Kasumi-1 (cell line): ENCODE measurements at places on chromosomes 13 and 19.

GRCh38 chr13:62684359-62684758 lies 1268.7 kb upstream of the PCDH20 start:
- DNase-seq: no peak

GRCh38 chr13:52869621-52870020 lies 21.2 kb upstream of the PCDH8 start:
- DNase-seq: no peak

DNA sequence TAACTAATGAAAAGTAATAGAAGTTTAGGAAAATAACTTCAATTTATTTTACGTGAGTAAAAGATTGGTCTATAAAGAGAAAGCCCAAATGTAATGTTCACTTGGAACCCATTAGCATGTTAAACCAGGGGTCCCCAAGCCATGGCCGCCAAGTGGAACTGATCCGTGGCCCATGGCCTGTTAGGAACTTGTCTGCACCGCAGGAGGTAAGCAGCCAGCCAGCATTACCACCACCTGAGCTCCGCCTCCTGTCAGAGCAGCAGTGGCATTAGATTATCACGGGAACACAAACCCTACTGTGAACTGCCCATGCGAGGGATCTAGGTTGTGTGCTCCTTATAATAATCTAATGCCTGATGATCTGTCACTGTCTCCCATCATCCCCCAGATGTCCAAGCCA lies 818.7 kb upstream of the GPC6 start:
- no peak for DNase-seq

- DNase-seq: no peak
These were observed 69.5 kb downstream of the TNFRSF19 start for GRCh38 chr13:23639674-23640073.

DNA sequence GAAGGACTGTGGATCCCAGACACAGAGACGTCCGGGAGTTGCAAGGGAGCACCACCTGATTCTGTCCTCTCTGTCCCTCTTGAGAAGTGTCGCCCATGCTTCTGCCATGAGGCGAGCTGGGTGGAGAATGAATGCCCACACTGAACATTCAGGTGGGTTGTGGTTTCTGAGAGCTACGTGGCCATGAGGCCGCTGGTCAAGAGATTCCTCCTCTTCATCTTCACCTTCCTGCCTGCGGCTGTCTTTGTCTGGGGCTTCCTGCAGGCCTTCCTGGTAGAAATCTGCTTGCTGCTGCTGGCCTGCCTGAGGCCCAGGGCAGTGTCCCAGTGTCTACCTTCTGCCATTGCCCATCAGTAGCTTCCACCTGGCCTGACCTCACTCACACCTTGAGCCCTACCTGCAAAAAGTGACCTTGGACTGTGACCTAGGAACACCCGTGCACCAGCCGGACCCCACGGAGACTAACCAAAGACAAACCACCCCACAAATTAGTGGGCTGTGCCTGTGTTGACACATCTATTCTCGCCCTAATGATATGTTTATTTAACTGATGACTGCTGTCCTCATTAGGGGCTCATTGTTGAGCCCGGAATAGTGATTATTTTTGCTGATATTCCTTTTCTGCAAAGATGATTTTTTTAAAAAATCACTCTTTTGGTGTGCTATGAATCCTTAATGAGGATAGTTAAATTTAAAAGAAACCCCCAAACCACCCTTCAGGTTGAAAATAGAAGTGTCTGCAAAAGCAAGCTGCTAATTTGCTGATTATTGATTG lies 38.7 kb upstream of the ZNF536 start:
- no peak for DNase-seq

DNA sequence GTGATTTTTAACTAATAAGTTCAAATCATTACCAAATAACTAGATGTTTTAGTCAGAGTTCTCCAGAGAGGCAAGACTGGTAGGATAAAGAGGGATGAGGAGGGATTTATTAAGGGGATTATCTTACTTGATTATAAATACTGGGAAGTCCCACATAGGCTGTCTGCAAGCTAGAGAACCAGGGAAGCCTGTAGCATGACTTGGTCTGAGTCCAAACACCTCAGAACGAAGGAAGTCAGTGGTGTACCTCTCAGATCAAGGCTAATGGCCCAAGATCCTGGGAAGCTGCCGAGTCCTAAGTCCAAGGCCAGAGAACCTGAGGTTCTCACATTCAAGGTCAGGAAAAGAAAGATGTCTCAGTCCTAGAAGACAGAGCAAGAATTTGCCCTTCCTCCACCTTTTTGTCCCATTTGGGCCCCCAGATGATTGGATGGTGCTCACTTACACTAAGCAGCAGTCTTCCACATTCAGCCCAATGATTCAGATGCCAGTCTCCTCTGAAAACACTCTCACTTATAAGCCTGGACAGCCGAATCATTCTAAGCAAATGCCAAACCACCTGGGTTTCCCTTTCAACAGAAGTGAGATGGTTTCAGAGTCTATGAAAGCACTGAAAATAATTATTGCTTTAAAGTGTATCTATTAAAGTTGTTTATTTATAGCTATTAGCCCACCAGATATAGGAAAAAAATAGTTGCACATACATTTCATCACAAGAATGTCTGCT lies 1599.2 kb downstream of the OLFM4 start:
- DNase-seq: no peak

- DNase-seq: no peak
These were observed 683.8 kb upstream of the ATXN8OS start for GRCh38 chr13:69423844-69424243.

GRCh38 chr13:56900549-56901279 lies 240.0 kb upstream of the PRR20A start:
- no peak for DNase-seq

DNA sequence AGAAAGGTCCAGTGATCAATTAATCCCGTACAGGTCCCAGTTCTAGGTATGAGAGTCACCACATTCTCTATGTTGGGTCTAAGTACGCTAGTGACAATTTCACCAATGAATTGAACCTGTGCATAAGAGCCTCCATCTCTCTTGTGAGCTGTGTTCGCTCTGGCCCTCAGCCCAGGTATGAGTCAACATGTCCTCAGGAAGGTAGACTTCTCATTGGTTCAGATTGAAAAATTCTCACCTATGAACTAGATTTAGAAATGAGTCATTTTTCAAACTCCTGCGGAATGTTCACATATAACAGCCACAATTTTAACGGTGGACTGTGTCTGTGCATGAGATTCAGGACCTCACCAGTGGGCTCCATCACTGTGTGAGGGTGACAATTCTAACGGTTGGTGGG lies 12.7 kb upstream of the ZNF43 start:
- DNase-seq: no peak

DNA sequence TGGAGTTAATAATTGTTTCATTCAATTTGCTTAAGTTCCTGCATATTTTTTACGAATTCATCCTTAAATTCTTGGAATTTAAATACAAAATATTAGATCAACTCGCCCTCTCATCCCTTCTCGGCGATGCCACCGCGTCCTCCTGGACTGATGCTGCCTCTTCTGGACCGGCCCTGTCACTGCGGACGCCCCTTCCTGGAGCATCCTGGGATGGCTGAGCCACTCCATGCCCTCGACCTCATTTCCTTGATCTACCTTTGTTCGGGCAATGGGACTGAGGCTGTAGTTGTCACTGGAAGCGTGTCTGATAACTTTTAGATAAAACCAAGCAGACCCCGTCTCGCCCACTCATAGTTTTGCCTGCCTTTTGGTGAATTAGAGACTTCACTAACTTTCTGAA lies 283.7 kb downstream of the TEX29 start:
- no peak for DNase-seq

GRCh38 chr13:61685682-61686012 lies 270.0 kb upstream of the PCDH20 start:
- DNase-seq: no peak

DNA sequence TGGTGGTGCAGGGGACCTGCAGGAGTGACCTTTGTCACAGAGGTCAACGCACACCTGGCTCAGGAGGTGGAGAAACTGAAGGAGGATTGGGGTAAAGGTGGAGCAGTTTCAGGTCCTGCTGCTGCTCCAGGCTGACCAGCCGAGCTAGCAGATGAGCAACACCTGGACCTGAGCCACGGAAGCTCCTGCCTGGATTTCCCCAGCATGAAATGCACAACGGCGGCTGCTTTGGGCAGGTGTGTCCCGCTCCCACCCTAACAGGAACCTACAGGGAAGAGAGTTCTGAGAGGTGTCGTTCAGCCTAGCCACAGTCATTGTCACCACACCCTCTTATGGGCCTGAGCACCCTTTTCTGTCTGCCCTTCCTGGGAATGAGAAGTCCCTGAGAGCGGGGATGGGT lies 15.7 kb upstream of the CD177 start:
- DNase-seq: no peak

DNA sequence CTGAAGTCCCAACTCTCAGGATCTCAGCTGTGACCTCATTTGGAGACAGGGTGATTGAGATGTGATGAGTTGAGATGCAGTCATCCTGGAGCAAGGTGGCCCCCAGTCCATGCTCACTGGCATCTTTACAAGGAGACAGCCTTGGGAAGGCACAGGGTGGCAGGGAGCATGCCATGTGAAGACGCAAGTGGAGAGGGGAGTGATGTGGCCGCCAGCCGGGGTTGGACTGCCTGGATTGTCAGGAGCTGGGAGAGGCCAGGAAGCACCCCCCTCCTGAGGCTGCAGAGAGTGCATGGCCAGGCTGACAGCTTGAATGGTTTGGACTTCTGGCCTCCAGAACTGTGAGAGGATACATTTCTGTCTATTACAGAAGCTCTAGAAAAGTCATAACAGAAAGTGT lies 194.4 kb downstream of the UQCRFS1 start:
- no peak for DNase-seq

DNA sequence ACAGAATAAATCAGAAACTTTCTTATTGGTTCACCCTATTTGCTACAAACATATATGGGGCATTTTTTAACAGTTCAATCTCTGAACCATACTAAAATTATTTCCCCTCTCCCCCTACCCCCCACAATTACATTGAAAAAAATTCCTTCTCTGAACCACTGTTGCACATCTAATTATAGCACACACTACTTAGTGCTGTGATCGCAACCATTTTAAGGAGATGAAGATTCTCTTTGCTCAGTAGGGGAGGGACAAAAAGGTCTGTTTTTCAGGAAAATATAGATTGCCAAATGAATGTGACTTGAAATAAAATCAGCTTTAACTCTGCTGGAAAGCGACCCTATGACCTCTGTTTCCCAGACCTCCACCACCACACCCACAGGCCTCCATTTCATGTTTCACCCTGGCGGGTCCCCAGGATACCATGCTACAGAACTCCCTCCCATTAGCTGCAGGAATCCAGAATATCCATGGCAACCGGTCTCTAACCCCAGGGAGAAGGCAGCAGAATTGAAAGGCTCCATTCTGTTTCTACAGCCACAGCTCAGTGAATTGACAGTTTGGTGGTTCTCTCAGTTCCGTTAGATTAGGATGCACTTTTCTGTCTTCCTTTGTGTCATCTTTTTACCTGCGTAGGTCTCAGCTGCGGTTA lies 286.3 kb downstream of the TBC1D4 start:
- no peak for DNase-seq

GRCh38 chr13:112670864-112671263 lies 19.0 kb upstream of the ATP11A start:
- DNase-seq: no peak

DNA sequence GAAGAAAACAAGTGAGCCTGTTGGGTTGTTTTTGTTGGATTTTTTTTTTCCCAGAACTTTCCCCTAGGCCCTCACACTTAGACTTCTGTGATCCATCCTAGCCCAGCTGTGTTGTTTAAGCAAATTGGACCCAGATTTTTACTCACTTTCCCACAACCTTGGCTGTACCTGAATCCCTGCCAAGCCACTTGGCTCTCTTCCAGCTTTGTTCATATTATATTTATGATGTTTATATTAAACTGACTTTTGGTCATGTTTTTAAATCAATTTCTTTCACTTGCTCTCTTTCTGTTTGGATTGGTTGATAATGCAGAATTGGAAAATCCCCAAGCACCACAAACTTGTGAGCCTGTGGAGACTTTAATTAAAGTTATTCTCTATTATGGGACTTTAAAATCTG lies 16.6 kb downstream of the OLFM4 start:
- DNase-seq: no peak

GRCh38 chr19:38917516-38917915 lies 5.5 kb upstream of the CCER2 start:
- no peak for DNase-seq

- DNase-seq: no peak
These were observed 30.7 kb upstream of the IL17D start for GRCh38 chr13:20672772-20673171.
